ENCODE measurements at places on chromosomes 4 and X. TPM values are rescaled to one million over a fixed set of nuclear protein-coding genes. Genes with fewer than 3 reads are reported as not detected.

Gene CLIC2
- 3.0 TPM for polyA plus RNA-seq

Gene QRFPR
- polyA plus RNA-seq: 0.77 TPM

Gene PALLD
- polyA plus RNA-seq: 194 TPM

Gene SYTL5
- polyA plus RNA-seq: 2.6 TPM

Measured in renal cortex interstitium (tissue), 15 donors.